ENCODE measurements at places on chromosomes 1 and 21. TPM values are rescaled to one million over a fixed set of nuclear protein-coding genes. Genes with fewer than 3 reads are reported as not detected.

- DNase-seq, result no peak
Measured at GRCh38 chr1:99123936-99124335, 119.3 kb upstream of the PLPPR5 start.

GRCh38 chr1:203534012-203534411 lies 40.1 kb downstream of the OPTC start:
- no peak for DNase-seq

GRCh38 chr1:25738499-25738898 lies 61.5 kb upstream of the SELENON start:
- DNase-seq, result no peak

The VWA1 gene
- total RNA-seq, result 0.29 TPM

The COG2 gene
- total RNA-seq, result 31.2 TPM

The LAX1 gene
- 14.5 TPM for total RNA-seq

The DUSP10 gene
- 12.1 TPM for total RNA-seq

Data from activated CD8-positive, alpha-beta T cell treated with anti-CD3 and anti-CD28 coated beads, Interleukin-2, amount 10 ng/mL, durations not matched to agents 7 days and 5 days (primary cell).